ENCODE measurements at places on chromosomes 6 and 20.

DNA sequence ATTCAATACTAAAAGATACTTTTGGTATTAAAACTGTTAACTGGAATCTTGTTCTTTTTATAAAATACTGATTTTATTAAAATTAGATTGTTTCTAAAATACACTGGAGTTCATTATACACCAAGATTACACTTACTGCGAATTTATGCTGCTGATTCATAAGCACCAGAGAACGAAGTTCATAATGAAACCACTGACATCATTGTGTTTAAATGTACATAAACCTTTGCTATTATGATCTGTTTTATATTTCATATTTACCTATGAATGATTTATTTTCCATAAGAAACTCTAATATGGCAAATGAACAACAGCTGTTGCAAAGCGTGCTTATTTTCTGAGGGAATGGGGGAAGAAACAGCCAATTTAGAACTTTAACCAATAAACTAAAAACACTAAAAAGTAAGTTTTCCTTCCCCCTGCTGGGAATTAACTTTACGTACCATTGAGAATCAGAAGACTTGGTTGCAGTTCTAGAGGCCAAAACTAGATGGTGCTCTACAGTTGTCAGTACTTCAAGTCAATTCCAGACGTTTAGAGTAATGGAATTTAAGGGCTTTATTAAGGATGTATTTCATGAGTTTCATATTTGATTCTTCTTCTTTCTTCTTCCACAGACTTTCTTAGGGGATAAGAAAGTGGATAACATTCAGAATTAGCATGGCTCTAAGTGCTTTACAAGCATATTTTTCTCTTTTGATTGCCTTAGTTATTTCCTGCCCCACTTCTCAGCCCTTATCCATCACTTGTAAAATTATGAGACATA, 30.8 kb upstream of the COL19A1 start:
- DNase-seq, result no peak

DNA sequence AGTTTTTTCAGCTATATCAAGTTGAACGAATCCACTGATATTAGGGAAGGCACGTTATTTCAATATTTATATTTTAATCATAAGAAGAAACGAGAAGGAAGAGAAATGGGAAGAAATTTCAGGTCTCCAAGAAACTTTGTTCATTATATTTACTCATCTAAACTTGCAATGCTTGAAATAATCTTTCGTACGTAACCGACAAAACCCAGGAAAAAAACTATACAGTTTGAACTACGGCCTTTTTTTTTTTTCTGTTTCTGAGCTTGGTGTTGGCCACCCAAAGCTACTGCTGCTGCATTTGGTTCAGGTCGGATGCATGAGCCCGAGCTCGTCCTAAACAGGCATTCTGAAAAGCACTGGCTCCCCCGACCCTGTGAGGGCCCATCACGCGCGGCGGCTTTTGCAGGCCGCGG, 548 bp downstream of the PERP start:
- DNase-seq, result no peak

- no peak for DNase-seq
These were observed 51.4 kb downstream of the ZBTB9 start for GRCh38 chr6:33505548-33506370.

DNA sequence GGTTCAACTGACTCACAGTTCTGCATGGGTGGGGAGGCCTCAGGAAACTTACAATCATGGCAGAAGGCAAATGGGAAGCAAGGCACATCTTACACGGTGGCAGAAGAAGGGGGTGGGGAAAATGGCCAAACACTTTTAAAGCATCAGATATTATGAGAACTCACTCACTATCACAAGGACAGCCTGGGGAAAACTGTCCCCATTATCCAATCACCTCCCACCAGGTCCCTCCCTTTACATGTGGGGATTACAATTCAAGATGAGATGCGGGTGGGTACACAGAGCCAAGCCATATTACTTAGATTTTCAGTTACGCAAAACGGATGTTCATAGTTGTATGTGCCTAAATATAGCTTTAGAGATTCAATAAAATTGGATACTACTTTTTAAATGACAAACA, 25.6 kb downstream of the CYP39A1 start:
- no peak for DNase-seq

Data from thoracic aorta (tissue), 2 donors.